NCI-H2227 treated with DMSO at 0.1 percent for 48 hours (cell line): ENCODE measurements at places on chromosomes 5 and 9.

DNA sequence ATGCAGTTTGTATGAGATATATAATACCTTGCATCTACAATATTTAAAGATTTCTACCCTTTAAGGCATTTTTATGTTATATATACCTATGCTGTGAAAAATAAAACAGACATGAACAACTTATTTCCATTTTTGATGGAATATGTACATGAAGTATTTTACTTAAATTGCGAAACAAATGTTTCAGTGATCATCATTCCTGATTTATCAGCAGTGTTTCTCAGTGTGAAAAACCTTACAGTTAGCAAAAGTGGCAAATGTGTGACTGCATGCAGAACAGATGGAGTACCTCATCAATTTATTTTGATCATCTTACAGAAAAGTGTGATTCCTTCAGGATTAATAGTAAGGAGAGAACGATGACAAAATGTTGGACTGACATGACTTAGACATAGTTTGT is 43.1 kb downstream of the PRR16 start:
- no peak for DNase-seq

- no peak for DNase-seq
Observed at GRCh38 chr5:61461926-61462325, 129.9 kb downstream of the ZSWIM6 start.

DNA sequence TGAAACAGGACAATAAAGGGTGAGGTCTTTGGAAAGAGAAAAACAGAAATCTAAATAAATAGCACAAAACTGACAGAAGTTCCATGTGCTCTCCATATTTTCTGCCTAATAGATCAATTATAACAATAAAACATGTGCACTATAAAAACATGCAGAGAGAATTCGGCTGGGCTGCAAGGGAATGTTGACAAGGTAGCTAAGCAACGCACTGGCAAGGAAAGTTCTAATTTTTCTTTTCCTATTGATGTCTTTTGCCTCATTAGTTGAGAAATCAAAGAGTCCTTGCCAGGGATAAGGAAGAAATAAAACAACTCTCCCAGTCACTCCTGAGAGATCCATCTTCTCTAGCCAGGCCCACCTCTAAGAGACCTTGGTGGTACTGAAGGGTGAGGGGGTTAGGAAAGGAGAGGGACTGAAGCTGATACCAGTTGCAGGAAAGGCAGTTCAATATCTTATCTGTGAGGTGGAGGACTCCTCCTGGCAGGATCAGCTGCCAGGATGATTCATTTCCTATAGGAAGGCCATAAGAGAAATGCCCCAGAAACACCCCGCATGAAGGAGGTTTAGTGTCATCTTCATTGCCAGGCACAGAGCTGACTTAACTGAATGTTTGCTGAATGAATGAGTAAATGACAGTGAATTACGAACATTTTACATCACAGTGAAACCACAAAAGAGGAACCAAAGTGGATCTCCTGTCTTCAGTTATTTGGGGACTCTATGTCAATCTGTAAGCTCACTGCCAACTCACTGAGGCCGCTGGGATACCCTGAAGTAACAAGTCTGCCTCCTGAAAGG is 63.7 kb upstream of the IFNK start:
- DNase-seq, result no peak

- no peak for DNase-seq
Observed at GRCh38 chr9:19408316-19408692, 505 bp upstream of the ACER2 start.

GRCh38 chr5:98905857-98906688 is 22.7 kb downstream of the CHD1 start:
- DNase-seq, result peak; percentile 1

DNA sequence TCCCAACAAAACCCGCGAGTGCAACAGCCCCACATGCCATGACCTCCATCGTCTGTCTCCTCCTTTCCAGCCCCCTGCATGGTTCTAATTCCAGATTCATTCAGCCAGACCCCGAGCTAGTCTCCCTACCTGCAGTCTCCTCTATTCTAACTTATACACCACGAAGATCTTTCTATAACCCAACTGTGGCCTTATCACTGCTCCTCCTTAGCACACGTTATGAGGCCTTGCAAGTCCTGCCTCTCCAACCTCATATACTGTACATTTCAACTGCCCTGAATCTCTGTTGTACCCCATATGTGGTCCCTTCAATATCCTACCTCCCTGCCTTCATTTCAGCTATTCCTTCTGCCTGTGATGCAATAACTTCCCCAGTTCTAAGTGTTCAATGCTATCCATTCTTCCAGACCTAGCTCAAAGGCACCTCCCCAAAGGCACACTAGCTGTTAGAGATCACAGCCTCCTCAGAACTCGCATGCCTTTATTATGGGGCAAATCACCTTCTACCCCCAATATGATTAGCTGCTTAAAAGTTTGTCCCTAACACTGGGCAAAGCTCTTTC is 215.1 kb upstream of the TRIM32 start:
- DNase-seq, result no peak

DNA sequence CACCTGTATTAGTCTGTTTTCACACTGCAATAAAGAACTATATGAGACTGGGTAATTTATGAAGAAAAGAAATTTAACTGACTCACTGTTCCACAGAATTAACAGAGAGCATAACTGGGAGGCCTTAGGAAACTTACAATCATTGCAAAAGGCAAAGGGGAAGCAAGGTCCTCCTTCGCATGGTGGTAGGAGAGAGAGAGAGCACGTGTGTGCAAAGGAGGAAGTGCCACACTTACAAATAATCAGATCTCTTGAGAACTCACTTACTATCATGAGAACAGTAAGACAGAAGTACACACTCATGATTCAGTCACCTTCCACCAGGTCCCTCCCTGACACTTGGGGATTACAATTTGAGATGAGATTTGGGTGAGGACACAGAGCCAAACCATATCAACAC is 258.7 kb downstream of the TRIM32 start:
- no peak for DNase-seq

- DNase-seq, result no peak
Observed at GRCh38 chr9:116103976-116104820, 49.4 kb upstream of the PAPPA start.

DNA sequence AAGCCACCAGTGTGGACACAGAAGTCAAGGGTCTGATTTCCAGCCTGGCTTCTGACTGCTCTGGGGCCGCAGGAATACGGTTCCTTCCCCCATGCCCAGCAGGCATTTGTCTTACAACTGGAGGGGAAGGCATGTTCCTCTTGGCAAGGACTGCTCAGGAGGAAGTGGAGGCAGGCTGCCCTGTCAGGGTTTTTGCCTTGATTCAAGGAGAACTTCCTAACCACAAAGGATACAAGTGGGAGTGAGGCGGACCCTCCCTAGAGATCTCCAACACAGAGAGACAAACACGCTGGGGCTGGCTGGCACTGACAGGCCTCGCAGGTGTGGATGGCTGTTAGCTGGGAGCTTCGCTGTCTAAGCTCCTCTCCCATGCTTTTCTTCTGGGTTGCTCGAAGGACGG is 19.1 kb downstream of the TGFBI start:
- no peak for DNase-seq

- DNase-seq, result no peak
Observed at GRCh38 chr9:108636013-108636412, 219.8 kb downstream of the ACTL7B start.

DNA sequence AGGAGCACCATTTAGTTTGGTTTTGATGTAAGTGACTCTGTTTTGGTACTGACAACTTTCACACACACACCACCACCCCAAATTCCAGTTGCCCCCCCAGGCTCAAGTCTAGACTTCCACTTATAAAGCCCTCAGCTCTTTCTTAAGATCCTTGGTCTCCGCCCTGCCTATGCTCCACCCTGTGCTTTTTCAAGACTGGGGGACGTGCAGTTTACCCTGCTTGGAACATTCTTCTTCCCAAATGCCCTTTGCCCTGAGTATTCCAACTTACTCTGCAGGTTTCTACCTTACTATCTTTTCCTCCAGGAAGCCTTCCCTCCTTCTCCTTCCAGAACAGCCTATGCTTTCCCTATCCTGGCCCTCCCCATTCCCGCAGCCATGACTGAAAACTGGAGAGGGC is 1.5 kb upstream of the TRIM14 start:
- no peak for DNase-seq

DNA sequence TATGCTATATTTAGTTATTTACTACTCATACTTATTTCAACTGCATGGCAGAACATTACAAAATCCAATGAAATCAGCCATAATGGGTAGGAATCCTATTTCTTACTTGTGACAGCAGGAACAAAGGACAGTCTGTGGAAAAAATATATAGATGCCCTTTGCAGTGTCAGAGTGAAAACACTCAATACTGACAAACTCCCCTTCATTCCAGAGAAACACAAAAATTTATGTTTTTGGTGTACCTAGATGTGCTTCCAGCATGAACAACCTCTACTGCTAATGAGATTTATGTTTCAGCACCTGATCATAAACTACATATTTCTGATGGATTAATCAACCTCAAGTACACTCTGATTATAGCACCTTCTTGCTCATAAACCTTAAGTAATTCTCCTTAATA is 132.4 kb downstream of the CDH10 start:
- DNase-seq, result no peak

- DNase-seq, result no peak
Observed at GRCh38 chr5:174521449-174521848, 202.9 kb upstream of the MSX2 start.

GRCh38 chr5:172634106-172634899 is 6.8 kb upstream of the NEURL1B start:
- no peak for DNase-seq

- DNase-seq, result no peak
Observed at GRCh38 chr5:4058899-4059298, 463.3 kb downstream of the IRX1 start.

DNA sequence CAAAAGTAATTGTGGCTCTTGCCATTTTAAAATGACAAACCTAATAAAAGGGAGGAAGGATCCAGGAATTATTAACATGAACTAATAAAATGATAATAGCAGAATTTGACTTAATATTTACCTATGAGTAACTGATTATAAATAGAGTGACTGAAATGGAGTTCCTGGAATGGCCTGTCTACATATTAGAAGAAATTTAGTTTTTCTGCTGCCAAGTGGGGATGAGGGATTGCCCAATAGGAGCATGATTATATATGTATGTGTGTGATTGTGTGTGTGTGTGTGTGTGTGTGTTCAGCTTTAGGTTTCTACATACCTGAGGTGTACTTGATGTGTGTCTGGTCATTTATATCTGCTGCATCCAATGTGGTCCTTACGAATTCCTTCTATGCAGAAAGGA is 36.6 kb upstream of the ITGA1 start:
- DNase-seq, result no peak

DNA sequence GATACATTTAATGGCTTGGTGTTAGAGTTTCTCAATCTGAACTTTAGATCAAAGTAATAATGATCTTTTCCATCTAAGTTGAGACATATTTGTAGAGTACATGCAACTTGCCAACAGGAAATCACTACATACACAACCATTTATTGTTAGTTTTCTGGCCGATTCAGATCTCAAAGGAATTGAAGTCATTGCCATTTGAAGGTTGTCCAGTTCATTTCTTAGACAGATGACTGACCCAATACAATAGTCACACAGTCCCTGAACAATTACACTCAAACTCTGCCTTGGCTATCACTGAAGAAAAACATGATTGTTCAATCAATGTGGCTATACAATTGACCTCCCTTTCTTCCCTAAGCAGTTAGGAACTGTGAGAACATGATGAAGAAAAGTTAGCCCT is 753.2 kb upstream of the RIOK2 start:
- no peak for DNase-seq

- DNase-seq, result peak; percentile 91
Observed at GRCh38 chr5:59744531-59744992, 149.0 kb downstream of the PDE4D start.

- DNase-seq, result no peak
Observed at GRCh38 chr5:172559004-172559932, 81.8 kb upstream of the NEURL1B start.

DNA sequence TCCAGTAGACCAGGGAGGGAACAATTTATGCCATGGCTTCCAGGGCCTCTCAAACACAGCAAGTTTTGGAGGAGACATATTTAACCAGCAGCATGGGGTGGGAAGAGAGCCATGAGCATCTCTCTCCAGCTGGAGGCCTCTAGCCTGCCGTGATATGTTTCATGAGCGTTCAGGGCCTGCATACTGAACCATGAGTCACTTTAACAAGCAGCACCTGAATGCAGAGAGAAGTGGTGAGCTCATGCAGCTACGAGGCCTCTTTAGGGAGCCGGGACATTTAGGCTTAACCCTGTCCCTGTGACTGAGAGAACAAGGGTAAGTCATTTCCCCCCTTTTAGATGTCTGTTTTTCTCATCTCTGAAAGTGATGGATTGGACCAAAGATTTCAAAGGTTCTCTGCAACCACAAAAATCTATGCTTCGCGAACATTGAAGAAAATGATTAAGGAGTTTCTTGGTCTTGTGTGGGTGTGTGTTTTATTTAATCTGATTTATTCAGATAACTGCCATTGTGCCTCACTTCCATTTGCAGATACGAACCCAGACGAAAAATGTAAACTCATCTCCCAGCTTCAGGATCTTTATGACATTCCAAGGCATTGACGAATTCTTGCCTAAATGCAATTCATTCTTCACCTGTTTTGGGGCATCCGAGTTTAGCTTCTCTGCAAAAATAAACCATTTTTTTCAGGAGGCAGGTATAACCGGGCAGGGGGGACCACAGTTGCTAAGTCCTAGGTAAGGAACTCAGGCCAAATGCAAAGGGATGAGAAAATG is 157.0 kb downstream of the GABBR2 start:
- DNase-seq, result no peak

DNA sequence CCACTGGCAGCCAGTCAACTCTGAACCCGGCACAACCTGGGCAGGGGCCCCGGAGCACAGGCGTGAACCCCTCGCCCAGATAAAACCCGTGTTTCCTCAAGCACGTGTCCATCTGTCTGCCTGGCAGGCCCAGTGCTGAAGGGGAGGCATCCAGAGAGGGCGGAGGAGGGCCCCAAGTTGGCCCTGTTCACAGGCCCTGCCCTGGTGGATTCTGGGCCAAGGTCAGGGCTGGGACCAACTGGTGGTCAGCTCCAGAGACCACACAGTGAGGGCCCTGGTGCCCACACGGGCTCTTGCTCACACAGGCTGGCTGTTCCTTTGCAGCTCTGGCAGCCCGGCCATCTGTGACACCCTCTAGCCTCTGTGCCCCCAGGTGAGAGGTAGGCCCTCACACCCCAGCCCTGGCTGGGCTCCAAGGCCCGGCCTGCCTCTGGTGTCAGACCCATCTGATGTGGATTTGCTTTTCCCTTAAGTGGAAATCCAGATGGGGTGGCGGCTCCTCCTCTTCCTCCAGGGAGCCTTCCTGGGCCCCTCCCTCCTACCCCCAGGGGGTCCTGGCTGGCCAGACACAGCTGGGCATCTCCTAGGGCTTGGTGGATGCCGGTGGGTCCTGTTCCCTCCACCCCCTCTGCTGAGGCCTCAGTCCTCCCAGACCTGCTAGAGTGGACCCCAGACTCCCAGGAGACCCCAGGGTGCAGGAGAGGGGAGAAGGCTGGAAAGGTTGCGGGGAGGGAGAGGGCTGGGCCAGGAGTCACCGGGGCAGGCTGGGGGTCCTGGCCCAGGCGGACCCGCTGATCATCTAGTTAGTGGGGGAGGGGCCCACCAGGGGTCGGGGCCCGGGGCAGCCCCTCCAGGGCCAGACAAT is 525 bp upstream of the STPG3 start:
- no peak for DNase-seq

- no peak for DNase-seq
Observed at GRCh38 chr5:113050721-113051382, 74.3 kb downstream of the DCP2 start.
